Fibroblast of lung (primary cell): ENCODE measurements at places on chromosomes 1 and 21. TPM values are rescaled to one million over a fixed set of nuclear protein-coding genes. Genes with fewer than 3 reads are reported as not detected.

DNA sequence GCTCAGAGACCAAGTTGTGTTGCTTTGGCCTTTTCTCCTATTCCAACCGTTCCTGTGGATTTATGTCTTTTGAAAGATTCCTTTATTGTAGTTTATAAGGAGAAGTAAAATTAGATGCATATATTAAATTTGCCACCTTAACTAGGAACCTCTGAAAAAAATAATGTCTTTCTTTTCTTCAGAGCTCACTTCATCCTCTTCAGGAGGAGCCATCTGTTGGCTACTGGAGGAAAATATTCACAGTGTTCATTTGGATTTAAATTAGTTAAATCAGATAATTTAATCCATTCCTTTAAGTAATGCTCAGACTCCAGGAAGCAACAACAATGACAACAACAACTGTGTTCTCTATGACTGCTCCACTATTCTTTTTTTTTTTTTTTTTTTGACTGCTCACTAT is 164.0 kb downstream of the FASLG start:
- no peaks in the 10 kb centered on the region for H3K27me3 ChIP-seq
- no peak for DNase-seq
- no peak overlapping the region for H3K4me3 ChIP-seq

DNA sequence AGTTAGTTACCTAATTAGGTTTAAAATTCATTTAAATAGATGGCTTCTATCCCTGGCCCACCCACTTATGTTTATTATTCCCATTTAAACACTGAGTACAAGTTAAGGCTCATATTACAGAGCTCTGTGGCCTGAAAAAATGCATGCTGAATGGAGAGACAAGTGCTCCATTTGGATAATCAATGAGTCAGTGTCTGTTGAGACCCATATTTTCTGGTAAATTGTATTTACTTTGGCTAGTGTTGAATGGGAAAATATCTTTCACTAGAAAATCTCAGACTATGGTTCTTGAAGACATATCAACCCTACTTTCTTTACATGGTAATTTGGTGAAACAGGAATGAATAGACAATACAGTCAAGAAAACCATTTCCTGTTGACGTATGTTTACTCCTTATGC is 356.0 kb downstream of the S1PR1 start:
- no peaks in the 10 kb centered on the region for H3K36me3 ChIP-seq
- H3K4me3 ChIP-seq = no peak overlapping the region
- no peaks in the 10 kb centered on the region for H3K4me1 ChIP-seq
- H3K27me3 ChIP-seq = no peaks in the 10 kb centered on the region
- DNase-seq = peak; percentile 87

- DNase-seq = no peak
- H3K4me1 ChIP-seq = no peaks in the 10 kb centered on the region
- H3K36me3 ChIP-seq = no peaks in the 10 kb centered on the region
- H3K4me3 ChIP-seq = no peak overlapping the region
- H3K27me3 ChIP-seq = no peaks in the 10 kb centered on the region
- no peak overlapping the region for H3K27ac ChIP-seq
Observed at GRCh38 chr1:178066296-178066907, 27.5 kb upstream of the RASAL2 start.

GRCh38 chr1:26630634-26631033 is 65.2 kb upstream of the ARID1A start:
- H3K36me3 ChIP-seq = no peaks in the 10 kb centered on the region
- H3K4me1 ChIP-seq = no peaks in the 10 kb centered on the region
- no peak for DNase-seq
- H3K27ac ChIP-seq = no peak overlapping the region
- no peak overlapping the region for H3K4me3 ChIP-seq

GRCh38 chr1:15500184-15501178 is 23.5 kb downstream of the CASP9 start:
- H3K4me3 ChIP-seq = no peak overlapping the region
- H3K27ac ChIP-seq = no peak overlapping the region
- no peaks in the 10 kb centered on the region for H3K27me3 ChIP-seq

GRCh38 chr1:201850053-201850397 is 21.1 kb downstream of the IPO9 start:
- peak overlapping the region; percentile 31 for H3K27ac ChIP-seq
- peak; percentile 76 for DNase-seq
- H3K36me3 ChIP-seq = peaks cover 8% of the 10 kb centered on the region
- H3K27me3 ChIP-seq = no peaks in the 10 kb centered on the region
- H3K4me1 ChIP-seq = peaks cover 14% of the 10 kb centered on the region
- no peak overlapping the region for H3K4me3 ChIP-seq

NUP133 gene
- total RNA-seq = 31.9 and 35.2 TPM in 2 replicates

SPATA45 gene
- 0.51 and 0.83 TPM in 2 replicates for total RNA-seq
